Heart right ventricle (tissue), 16 donors: ENCODE measurements at places on chromosomes 3 and 15.

- no peak for DNase-seq
Observed at GRCh38 chr3:23653647-23654525, 151.9 kb upstream of the UBE2E1 start.

- DNase-seq: no peak
Observed at GRCh38 chr3:158781191-158781590, 20.7 kb upstream of the MFSD1 start.

DNA sequence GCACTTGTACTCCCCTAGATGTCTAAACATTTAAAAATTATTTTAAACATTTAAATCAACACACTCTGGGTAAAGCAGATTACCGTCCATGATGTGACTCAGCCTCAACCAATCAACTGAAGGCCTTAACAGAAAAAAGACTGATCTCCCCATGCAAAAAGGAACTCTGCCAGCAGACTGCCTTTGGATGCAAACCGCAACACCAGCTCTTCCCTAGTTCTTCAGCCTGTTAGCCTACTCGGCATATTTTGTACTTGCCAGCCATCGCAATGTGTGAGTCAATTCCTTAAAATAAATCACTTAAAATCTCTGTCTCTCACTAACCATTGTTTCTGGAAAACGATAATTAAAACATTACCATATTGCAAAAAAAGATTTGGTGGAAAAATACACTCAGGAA is 375.9 kb downstream of the RSL24D1 start:
- peak; percentile 5 for DNase-seq

DNA sequence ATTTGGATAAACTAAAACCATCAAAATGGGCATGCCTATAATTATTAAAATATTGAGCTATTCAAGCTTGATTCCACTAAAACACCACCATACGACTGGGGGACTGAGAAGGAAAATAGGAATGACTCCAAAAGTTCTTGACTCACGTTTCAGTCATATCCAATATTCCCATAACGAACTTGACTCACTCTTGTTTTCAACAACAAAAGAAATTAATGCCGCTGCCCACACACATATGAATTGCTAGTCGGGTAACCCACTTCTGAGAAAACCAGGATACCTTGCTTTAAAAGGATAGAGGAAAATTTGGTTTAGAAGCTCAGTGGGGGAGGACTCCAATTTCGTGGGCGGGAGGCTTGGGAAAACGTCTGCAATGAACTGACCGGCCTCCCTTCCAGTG is 5.2 kb downstream of the HTR3C start:
- DNase-seq: no peak

- peak; percentile 72 for DNase-seq
Observed at GRCh38 chr3:195001961-195002861, 268.7 kb downstream of the XXYLT1 start.

GRCh38 chr3:13501521-13501920 is 21.4 kb downstream of the HDAC11 start:
- DNase-seq: no peak

- DNase-seq: no peak
Observed at GRCh38 chr3:41318520-41318919, 119.2 kb downstream of the CTNNB1 start.

GRCh38 chr3:23547905-23548650 is 257.7 kb upstream of the UBE2E1 start:
- no peak for DNase-seq

DNA sequence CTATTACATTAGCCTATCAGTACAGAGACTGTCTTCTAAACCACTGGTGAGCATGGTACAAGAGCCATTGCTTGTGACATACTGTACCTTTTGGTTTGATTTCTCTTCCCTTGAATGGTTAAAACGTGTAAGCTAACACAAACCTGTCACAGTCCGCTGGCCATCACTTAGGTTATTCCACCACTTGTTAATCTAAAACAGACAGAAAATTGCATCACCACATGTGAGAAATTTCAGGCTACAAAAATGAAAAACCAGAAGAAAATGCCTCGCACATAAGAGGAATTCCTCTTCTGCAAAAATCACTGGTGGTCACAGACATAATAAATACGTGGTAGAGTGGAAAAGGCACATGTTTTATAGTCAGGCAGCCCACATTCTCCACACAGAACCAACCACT is 22.1 kb downstream of the PARL start:
- DNase-seq: no peak

DNA sequence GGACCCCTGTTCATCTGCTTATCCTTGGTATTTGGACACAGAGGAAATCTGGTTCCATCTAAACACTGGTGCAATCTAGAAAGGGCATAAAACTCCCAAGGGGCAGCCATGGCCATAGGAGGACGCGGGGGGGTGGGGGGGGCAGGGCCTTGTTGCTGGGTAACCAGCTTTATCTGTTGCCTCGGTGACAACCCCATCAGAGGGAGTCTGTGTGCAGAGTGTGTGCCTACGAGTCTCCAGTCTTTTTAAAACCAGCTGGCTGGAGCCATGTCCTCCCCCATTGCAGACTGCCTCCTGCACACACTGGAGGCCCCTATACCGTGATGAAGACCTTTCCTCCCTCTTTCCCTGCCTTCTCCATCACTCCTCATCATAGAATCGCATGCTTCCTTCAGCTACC is 26.4 kb upstream of the CORO2B start:
- no peak for DNase-seq
